ENCODE measurements at places on chromosomes 11 and 22.

DNA sequence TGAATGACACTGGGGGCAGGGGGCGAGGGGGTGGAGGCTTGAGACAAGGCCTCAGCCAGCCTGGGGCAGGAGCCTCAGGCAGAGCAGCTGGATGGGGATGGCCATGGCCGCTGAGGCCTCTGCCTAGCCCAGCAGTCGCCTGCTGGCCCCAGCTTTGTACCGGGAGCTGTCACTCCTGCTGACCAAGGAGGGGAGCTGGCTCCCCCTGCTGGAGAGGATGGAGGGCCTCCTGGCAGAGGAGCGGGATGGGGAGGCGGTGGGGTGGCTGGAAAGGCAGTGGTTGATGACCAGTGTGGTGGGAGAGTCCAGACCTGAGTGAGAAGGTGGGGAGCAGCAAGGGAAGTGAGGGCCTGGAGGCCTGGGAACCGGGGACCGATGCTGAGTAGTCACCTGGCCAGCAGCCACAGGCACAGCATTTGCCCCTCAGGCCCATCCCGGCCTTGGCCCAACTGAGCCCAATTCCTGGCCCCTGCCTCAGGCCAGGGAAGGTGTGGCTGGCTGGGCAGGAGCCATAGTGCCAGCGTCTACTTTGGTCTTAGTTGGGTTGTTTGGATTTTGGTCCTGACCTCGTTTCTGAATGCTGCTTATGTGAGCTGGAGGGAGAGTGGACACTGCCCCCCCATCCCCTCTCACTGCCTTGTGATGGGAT lies 6.0 kb upstream of the SUSD2 start:
- peak; percentile 39 for DNase-seq

GRCh38 chr11:105991888-105992287 lies 30.2 kb downstream of the MSANTD4 start:
- DNase-seq = no peak

- no peak for DNase-seq
Observed at GRCh38 chr22:42299586-42300258, 29.3 kb upstream of the TCF20 start.

GRCh38 chr11:9774591-9775397 lies 110.9 kb downstream of the SWAP70 start:
- no peak for DNase-seq

DNA sequence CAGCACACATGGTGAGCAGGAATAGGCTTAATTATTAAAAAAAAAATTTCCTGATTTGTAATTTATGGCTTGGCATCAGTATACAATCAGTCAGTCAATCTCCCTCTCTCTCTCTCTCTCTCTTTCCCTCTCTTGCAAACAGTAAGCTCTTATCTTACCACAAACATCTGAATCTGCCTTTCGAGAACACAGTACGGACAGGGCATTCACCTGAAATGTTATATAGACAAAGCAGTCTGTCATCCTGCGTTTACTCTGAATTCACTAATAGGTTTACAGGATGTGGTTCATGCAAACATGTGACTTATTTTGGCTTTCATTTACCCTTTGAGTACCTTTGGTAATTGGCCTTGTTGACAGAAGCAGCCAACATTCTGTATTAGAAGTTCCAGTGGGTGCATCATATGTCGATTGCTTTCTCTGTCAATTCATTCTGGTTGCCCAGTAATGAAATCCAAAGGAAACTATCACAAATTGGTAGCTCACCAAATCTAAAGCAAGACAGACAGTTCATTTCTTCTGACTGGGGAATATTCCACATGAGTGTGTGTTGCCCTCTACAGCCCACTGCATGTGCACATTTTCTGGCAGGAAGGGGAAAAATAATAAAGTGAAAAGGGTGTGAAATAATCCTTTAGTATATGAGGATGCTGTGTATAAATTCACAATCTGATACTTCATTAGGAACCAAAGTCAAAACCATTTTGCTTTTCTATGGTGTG lies 1058.2 kb downstream of the LRRC4C start:
- DNase-seq = no peak

DNA sequence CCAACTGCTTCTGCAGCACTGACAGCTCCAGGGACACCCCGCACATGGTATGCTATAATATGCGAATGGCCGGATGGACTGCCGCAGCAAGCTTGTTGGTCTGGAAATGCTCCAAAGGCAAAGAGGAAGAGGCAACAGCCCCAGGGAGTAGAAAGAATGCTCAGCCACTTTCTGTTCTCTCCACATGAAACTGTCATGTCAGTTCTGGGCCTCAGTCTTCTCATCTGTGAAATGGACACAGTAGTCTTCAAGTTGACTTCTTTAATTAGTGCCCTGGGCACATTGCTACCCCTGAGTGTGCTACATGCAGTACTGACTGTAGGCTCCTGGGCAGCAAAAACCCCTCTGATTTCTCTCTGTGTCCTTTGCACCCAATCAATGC lies 19.9 kb downstream of the IL10RA start:
- DNase-seq = no peak

DNA sequence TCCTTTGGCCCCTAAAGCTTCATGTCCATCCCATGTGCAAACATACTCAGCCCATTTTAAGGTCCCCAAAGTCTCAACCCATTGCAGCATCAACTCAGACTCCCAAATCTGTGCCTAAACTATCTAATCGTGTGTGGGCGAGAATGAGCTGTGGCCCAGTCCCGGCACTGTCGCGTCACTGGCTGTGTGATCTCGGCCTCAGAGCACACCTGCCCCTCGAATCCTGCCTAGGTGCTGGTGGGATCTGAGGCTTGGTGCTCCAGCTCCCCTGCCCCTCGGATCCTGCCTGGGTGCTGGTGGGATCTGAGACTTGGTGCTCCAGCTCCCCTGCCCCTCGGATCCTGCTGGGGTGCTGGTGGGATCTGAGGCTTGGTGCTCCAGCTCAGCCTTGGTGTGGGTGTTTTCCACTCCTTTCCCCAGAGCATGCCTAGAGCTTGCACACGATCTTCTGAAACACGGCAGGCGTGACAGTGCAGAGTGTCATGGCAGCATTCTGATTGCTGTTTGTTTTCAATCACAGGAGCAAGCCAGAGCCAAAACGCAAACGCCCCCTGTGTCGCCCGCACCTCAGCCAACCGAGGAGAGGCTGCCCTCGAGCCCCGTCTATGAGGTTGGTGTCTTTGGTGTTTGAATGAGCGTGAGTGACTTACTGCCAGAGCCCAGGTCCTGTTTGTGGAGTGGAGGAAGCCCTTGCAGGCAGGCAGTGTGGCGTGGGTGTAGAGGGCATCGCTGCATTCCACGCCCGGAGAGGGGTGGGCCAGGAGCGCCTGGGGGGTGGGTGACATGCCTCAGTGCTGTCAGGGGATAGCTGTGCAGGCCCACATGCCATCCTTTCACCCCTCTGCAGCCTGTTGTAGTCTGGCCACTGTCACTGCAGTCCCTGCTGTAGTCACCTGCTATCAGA lies 32.6 kb downstream of the CTTN start:
- DNase-seq = peak; percentile 59
